Vagina (tissue), 2 donors: ENCODE measurements at places on chromosomes 13 and 19.

DNA sequence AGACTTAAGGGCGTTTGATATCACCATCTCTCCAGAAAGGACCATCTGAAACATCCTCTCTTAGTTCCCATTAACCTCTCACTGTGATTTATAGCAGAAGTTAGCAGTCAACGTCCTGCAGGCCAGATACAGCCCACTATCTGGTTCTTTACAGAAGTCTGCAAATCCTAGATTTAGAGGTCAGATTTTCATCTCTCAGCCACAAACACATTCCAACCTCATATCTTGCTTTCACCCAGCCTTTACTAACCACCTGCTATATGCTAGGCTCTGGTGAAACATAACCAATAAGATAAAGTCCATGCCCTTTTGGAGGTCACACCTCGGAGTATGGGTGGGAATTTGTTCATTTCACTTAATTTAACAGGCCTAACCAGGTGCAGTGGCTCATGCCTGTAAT lies 76.8 kb upstream of the CACNA1A start:
- no peak for DNase-seq

- DNase-seq = no peak
These were observed 85.3 kb upstream of the MYCBP2 start for GRCh38 chr13:77412116-77412635.

DNA sequence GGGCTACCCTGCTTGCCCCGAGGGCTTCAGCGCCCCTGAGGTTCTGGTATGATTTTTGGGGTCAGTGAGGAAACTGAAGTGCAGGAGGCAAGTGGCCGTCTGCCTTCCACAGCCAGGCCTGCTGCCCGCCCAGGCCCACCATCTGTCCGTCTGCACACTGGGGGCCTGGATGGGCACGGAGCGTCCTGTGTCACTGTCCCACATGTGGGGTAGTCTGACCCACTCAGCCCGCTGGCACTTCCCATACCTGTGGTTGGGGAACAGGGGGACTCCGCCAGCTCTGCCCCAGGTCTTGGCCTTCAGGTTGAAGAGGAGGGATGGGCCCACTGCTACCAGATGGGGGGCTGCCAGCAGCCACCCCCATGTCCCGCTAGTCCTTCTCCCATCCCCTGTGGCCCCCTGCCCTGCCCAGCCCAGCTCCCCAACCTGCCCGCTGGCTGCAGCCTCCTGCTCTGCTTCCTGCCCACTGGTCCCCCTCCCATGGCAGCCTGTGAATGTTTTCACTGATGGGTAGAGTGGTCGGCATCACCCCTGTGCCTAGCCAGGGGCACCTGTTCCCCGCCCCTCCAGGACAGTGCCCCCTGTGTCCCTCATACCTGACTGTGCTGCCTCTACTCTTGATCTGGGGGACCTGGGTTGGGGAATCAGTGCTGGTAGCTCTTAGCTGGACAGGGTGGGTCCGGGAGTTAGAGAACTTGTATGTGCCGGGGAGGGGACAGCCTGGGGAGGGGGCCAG lies 9.5 kb downstream of the PIAS4 start:
- DNase-seq = no peak

- no peak for DNase-seq
These were observed 108.8 kb downstream of the TBC1D4 start for GRCh38 chr13:75372923-75373841.

DNA sequence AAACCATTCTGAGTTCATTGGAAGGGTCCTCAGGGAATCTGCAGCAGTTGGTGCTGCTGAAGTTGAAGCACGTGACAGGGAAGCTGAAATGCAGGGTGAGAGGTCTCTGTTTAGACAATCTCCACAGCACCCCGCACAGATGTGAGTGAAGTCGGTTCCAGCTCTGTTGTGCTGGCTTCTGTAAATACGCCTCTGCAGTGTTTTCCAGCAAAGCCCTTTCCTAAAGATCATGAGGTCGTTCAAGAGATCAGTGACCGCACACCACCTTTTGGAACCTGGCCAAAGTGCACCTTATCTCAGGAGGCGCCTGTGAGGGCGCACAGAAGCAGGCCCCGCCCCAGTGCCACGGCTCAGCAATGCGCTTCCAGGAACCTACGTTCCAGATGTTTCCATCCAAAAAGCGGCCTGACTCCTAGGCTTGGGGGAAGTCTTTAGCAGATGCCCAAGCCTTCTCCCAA lies 10.8 kb downstream of the CUL4A start:
- no peak for DNase-seq

DNA sequence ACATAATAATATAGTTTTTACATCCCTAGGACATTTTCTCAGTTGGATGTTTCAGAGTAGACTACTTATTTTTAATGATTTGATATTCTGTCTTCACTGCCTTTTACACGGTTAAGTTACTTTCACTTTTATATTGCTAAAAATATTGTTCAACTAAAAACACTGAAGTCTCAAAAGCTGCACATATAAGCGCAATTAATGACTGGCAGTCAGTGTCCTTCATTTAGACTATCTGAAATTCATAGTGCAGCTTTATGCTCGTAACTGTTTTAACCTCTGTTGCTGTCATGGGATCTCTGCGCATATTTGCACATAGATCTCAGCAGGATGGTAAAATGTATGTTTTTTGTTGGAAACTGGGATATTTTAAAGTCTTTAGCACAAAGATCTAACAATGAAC lies 864.3 kb downstream of the SLITRK6 start:
- no peak for DNase-seq

DNA sequence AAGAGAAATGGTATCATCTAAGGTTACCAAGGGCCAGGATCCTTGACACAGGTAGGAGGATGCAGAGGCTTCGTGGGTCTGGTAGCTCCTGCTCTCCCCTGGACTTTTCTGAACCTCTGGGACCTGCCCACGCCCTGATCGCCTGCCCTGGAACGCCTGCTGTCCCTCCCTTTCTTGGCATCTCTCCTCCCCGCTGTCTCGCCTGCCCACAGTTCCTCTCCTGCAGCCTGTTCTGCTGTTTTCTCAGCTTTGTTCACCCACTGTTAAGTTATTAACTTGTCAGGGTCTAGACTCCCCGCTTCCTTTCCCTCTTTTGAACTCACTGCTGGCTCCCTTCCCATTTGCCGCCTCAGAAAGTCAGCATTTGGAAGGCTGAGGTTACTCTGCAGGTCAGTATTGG lies 19.8 kb downstream of the SERP2 start:
- DNase-seq = no peak

DNA sequence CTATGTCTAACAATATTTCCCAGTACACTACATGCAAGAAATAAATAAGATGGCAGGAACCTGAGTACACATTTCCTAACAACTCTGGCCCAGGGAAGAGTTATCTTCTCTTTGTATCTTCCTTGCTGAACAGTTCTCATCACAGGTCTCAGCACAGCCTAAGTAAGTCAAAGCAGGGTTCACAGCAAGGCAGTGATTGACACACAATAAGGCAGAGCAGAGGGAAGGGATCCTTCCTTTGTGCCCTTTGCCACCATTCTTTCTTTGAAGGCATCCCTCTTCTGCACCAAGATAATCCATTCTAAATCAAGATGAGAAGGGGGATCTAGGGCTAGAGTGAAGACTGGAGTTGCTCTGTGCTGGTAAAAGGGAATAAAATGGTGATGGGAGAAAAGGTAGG lies 73.4 kb upstream of the TRPC4 start:
- no peak for DNase-seq

GRCh38 chr13:110381029-110381360 lies 73.9 kb downstream of the COL4A2 start:
- DNase-seq = no peak

- DNase-seq = no peak
These were observed 2.7 kb upstream of the ZNF345 start for GRCh38 chr19:36847968-36848367.

- DNase-seq = no peak
These were observed 154.2 kb downstream of the TM9SF2 start for GRCh38 chr13:99655351-99656091.

DNA sequence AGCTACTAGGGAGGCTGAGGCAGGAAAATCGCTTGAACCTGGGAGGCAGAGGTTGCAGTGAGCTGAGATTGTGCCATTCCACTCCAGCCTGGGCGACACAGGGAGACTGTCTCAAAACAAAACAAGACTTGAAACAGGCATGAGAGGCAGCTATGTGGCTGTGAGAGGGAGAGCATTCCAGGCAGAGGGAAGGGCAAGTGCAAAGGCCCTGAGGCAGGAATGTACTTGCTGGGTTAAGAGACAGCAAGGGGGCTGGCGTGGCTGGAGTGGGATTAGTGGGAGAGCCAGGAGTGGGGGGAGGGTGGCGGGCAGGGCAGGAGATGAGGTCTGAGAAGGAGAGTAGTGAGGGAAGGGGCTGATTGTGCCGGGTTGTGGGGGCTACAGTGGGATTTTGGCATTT lies 21.3 kb downstream of the EXOC3L2 start:
- DNase-seq = no peak

GRCh38 chr19:48796298-48797083 lies 14.3 kb downstream of the BCAT2 start:
- no peak for DNase-seq

GRCh38 chr13:108276060-108276459 lies 6.5 kb downstream of the TNFSF13B start:
- no peak for DNase-seq

GRCh38 chr19:33376423-33376822 lies 2.9 kb downstream of the CEBPG start:
- no peak for DNase-seq

DNA sequence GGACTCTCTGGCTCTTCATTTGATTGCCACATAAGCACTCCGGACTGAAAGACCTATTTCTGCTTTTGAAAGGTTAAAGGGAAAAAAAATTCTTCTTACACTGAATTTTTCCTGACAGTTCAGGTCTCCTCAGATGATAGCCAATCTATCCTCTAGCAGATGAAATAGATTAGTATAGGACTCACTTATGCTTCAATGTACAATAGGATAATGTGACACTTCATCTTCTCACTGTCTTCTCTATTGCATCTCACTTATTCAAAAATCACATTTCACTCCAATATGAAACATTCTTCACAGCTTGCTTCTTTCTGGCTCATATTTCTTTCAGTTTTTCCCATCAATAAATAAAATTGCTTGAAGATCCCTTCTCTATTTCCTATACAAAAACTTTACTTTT lies 860.9 kb upstream of the SLITRK6 start:
- no peak for DNase-seq

DNA sequence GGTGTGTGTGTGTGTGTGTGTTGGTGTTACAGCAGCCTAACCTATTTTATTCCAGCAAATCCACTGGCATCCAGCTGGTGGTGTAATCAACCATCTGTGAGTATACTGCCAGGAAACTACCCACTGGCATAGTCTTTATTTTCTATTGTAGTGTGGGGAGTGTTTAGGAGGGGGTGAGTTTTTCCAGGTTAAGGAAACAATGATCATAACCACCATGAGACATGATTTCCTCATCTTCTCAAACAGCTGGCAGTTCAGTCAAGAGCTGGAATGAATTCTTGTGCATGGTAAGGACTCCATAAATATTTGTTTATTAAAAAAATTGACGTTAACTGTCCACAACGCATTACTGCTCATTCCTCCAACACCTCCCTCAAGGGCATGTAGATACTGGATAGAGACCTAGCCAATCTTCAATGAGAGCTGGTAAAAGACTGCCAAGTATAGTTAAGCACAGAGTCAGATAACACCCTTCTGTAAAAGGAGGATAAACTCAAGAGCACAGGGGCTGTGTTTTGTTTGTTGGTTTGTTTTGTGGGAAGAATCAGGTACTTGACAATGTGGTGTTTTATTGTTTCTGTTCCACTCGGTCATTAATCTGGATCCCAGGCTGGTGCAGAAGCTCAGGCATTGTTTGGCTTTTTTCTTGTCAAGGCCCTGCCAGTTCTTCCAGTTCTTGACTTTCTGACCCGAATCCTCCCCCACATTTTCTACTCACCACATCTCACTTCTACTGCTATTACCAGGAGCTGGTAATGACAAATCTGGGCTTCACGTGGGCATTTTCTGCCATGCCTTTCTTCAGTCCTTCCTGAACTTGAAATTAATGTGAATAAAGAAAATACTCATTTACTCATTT lies 31.6 kb upstream of the SLC46A3 start:
- DNase-seq = no peak

GRCh38 chr19:33624586-33624985 lies 2.8 kb downstream of the CHST8 start:
- DNase-seq = no peak

DNA sequence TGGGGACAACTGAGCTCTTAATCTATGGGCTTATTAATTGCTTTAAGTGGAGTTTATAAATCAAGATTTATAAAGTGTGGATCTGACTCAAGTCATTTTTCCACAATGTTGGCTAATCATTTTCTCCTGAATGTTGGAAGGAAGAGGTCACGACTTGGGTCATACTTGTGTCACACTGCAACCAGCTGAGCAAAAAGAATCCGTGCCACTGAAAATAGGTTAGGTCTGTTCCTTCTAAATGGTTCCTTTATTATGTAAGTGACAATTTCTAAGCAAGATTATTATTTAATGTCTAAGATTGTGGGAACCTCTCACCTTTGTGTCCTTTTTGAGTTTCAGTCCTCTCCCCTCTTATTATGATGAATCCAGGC lies 178.6 kb downstream of the SHISA2 start:
- DNase-seq = no peak

DNA sequence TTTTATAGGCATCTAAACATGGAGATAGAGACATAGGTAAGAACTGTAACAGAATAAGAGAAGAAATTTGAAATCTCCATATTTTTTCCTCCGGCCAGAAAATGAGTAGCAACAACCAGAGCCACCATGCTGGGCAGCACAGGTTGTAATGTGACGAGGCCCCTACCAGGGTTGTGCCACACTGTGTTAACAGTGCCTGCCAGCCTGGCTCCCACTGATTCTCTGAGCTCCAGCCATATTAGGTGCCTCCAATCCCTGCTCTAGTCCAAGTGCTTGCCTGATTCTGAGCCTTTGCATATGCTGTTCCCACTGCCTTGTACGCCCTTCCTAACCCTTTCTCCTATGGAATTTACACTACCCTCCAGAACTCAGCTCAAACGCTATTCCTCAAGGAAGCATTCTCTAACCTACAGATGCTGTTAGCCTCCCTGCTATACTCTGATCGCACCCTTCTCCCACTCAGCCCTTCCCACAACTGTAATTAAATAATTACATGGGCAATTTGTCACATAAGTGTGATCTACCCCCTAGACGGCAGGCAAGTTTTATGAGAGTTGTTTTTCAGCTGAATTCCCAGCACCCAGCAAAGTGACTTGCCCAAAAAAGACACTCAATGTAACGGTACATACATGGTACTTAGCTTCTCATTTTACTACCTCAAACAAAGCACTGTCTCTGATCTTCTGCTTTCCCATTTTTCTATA lies 37.6 kb upstream of the STARD13 start:
- no peak for DNase-seq

DNA sequence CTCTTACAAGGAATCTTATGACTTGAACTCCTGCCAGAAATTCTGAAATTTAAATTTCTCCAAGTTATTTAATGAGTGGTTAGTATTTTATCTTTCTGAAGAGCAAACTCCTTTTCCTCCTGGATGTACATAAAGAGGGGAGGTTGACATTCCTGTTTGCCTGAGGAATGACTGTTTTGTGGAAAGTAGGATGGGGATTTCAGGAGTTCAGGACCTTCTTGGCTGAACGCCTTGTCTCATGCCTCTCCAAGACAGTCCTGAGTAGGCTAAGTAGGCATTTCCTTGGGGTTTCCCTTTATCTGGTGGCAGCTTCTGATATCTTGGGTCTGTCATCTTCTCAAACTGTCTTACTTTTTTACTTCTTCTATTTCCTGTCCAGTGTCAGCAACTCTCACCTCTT lies 356.6 kb downstream of the TDRD3 start:
- no peak for DNase-seq

- no peak for DNase-seq
These were observed 52.8 kb downstream of the THSD1 start for GRCh38 chr13:52353193-52353592.

- DNase-seq = no peak
These were observed 5.6 kb downstream of the RPS9 start for GRCh38 chr19:54206030-54206830.
